NB4 (cell line): ENCODE measurements at places on chromosomes 7 and 10.

- peak; percentile 97 for DNase-seq
Measured at GRCh38 chr10:78302989-78303854, 269.6 kb downstream of the RPS24 start.

- peak; percentile 96 for DNase-seq
Measured at GRCh38 chr7:129401228-129401966, 32.8 kb upstream of the STRIP2 start.

- no peak for DNase-seq
Measured at GRCh38 chr7:30427296-30428070, 51.1 kb downstream of the NOD1 start.

DNA sequence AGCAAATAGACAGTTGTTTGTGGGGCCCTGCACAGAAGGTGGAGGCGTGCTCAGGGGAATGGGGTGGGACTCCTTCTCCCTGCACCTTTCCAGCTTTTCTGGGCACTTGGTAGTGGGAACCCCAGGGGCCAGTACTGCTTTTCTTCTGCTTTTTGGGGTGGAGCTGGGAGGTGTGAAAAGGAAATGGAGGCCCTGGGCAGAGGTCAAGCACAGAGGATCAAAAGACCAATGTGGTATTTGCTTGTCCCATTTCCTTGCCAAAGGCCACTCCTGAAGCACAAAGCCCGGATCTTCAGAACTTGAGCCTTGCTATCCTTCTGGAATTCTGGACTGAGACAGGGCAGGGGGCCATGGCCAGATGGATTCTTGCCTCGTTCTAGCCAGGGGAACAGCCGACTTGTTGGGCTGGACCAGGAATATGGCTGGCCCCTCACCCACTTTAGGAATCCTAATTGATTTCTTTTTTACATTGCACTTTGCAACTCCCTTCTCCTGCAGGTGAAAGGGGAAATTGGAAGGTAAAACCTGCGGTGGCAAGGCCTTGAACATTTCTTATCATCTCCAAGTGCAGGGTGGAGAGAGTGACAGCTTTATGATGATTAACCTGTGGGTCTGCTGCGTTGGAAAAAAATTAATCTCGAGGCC is 26.5 kb downstream of the ADRA2A start:
- DNase-seq = no peak

- DNase-seq = no peak
Measured at GRCh38 chr7:1466524-1467271, 7.4 kb upstream of the MICALL2 start.

- DNase-seq = no peak
Measured at GRCh38 chr10:124325633-124325914, 93.1 kb downstream of the OAT start.

GRCh38 chr10:50431133-50431532 is 179.8 kb upstream of the ASAH2 start:
- peak; percentile 39 for DNase-seq

DNA sequence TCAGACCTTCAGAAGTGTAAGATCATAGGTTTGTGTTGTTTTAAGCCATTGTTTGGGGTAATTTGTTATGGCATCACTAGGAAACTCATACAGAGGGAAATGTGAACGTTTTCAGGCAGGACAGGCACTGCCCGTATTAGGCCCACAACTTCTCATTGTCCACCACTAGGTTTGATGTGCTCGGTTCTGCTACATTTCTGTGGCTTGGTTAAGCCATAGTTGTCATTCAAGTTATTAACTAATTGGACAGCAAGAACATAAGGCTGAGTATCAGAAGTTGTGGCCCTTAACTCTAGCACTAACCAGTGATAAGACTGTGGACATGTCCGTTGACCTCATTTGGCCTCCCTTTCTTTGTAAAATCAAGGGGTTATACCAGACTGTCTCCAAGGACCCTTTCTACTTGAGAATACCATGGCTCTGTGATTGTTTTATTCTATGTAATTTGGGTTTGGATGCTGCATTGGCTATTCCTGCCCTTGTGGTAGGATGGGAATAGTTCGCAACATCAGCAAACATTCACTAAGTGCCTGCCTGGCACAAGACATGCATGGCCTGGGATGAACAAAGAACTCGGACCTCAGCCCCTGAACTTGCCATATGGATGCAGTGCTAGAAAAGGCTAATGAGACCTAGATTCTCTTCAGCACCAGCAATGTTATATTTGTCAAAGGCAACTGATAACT is 85.7 kb downstream of the CCDC71L start:
- DNase-seq = no peak

DNA sequence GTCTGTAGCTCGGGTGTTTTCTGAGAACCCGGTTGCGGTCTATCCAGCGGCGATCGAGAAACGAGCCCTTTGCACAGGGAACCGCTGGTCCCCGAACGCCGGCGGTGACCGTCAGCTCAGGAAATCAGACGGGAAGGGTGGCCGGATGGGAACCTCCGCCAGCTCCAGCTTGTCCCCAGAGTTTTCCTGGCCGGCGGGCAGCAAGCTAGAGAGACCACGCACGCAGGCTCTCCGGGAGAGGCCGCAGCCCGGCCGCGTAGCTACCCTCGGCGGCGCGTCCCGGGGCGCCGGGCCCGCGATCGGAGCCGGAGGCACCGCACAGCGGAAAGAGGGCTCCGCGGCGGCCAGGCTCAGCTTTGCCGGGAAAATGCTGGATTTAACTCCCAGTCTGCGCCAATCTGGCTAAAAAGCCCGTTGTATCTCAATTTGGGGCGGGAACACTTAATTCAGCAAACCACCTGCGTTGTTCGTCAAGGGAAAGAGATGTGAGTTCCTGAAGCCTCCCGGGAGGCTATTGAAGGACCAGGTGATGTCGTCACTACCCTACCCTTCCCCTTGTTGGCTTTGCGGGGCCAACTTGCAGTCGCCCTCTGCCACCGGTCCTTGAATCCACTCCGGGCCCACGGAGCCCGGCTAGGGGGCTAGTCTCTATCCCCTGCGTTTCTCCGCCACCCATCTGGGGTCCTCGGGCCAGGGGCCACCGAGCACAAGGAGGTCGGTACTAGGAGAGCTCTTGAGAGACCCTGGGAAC is 859 bp upstream of the CH25H start:
- DNase-seq = peak; percentile 43

GRCh38 chr7:105306298-105306748 is 82.4 kb downstream of the SRPK2 start:
- no peak for DNase-seq

DNA sequence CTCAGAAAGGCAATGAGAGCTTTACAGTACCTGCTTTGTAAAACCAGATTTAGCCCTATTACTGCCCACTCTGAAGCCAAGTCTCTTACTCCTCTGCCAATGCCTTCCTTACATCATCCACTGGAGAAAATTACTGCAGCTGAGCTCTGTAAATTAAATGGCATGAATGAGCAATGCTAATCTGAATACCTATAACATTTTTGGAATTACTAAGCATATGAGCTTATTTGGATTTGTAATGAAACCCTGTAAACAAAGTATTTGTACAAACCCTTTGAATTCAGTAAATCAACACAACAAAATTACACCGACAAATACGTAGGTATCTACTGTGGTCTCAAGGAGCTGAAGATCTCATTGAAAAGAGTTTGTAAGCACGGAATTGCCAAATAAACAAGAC is 12.1 kb upstream of the CCNY start:
- no peak for DNase-seq

- no peak for DNase-seq
Measured at GRCh38 chr7:116988363-116988989, 35.2 kb downstream of the ST7 start.

DNA sequence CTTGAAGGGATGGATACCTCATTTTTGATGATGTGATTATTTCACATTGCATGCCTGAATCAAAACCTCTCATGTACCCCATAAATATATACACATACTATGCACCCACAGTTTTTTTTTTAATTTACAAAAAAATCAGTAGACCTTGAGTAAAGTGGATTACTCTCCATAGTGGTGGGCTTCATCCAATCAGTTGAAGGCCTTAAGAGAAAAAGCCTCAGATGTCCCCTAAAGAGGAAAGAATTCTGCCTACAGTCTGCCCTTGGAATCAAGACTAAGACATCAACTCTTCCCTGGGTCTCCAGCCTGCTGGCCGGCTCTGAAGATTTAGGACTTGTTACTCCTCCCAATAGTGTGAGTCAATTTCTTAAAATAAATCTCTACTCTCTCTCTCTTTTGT is 1.1 kb downstream of the AZGP1 start:
- no peak for DNase-seq

- DNase-seq = no peak
Measured at GRCh38 chr10:109324721-109325120, 598.6 kb downstream of the XPNPEP1 start.

- no peak for DNase-seq
Measured at GRCh38 chr7:41117431-41117830, 585.5 kb downstream of the INHBA start.

DNA sequence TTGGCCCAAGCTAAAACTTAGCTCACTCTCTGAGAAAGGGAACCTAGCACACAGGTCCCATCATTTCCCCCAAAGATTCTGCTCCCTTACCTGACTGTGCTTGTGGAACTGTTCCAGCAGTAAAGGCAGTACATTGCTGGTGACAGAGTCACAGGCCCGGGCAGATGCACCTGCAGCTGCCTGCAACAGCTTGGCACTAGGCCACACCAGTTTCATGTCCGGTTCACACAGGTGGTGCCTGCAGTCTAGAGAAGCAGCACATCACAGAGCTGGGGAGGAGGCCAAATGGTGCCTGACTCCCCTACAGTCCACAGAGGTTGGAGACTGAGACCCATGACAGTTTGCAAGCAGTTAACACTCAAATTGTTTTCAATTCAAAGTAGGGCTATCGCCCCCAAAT is 22.2 kb downstream of the ZDHHC16 start:
- DNase-seq = no peak

DNA sequence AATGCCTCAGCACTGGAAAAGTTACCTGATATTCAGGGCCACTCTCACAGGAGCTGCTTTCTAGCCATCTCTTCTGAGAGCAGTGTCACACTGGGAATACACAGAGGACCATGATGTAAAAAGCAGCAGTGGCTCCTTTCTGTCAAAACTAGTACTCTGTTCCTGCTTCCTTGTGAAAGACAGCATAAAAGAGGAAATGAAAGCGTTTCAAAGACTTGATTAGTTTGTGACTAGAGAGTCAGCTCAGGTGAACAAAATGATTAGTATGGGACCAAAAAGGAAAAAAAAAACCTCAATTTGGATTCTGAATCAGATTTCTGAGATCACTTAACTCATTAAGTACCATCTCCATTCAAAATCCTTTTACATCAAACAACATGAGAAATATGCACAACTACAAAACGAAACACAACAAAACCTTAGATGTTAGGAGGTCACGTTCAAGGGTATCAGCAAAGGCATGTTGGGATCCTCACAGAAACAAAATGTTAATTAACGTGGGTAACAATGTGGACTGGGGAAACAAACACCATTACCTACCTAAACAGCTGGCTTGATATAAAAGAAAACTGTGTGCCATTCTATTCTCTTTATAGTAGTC is 103.7 kb downstream of the MACC1 start:
- peak; percentile 49 for DNase-seq

GRCh38 chr10:13865758-13866491 is 279.2 kb downstream of the PRPF18 start:
- DNase-seq = no peak

DNA sequence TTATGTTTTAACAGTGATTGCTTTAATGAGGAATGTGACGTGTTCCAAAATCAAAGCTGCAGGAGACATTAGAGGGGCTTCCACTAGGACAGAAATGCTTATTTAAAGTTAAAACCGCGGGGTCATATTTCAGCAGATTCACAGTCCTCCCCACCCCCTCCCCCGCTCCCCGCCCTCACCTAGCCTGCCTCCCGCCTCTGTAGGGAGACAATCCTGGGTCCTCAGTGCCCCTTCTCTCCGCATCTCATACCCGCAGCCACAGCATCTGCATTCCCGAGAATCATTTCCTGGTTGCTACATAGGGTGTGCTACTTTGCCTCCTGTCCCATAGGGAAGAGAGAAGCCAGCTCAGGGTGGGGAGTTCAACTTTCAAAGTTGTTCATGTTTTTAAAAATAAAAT is 3.1 kb upstream of the DRGX start:
- DNase-seq = no peak

DNA sequence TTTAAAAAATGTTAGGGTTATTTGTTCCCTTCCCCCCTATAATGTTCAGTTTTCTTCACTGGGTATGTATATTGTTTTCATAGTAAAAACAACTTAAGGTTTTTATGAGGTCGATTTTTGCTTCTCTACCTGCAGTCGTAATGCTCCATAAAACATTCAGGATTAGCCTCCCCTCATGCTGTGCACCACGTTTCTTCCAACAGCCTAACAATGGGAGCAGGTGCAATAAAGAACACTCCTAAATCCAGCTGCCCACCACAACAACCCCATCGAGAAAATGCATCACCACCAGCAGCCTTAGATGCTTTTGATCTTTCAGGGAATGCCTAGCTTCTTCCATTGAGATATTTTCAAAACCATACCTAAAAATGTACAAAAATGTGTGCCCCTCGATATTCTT is 111.1 kb downstream of the ADAM12 start:
- DNase-seq = no peak

DNA sequence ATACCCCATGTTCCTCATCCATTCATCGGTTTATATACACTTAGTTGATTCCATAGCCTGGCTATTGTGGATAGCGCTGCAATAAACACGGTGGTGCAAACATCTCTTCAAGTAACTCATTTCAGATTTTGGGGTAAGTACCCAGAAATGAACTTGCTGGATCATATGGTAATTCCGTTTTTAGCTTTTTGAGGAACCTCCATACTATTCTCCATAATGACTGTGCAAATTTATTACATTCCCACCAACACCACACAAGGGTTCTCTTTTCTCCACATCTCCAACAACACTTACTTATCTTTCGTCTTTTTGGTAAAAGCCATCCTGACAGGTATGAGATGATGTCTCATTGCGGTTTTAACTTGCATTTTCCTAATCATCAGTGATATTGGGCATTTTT is 3.7 kb downstream of the NPFFR1 start:
- no peak for DNase-seq

GRCh38 chr7:155861480-155861868 is 49.2 kb upstream of the SHH start:
- no peak for DNase-seq

DNA sequence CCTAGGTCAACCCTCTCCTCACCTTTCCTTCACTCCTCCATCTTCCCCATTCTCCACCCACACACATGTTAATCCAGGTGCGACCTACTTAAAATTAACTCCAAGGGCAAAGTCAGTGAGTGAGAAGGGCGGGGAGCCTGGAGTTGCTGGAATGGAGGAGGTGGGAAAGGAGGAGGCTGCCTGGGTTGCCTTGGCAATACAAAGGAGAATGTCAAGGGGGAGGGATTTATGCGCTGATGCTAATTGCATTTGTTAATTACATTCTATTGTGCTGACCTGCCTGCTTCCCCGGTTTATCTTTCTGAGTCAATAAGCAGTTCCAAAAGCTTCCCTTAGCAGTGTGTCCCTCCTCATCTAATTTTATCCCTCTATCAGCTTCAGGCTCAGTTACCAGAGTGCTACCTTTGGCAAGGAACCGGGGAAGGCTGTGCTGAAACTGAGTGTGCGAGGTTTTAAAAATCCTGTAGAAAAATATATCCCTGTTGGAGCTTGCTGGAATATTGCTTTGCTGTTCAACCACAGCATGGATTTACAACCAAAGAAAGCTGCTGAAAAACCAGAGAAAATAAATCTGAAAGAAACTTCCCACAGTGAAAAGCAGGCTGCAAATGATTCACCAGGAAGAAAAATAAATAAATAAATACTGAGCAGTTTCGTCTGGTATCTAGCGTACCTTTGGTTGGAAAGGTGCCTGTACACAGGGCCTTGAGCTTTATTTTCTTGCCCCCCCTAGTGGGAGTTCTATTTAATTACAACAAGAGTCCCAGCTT is 113.2 kb upstream of the DGKB start:
- peak; percentile 67 for DNase-seq
